ENCODE measurements at places on chromosomes 1 and 21.

- no peak for DNase-seq
Observed at GRCh38 chr21:41316200-41317062, at the start of gene FAM3B. Gene FAM3B (plus strand): TSS chr21:41316801. CDS start chr21:41316880, 79 bp downstream.

DNA sequence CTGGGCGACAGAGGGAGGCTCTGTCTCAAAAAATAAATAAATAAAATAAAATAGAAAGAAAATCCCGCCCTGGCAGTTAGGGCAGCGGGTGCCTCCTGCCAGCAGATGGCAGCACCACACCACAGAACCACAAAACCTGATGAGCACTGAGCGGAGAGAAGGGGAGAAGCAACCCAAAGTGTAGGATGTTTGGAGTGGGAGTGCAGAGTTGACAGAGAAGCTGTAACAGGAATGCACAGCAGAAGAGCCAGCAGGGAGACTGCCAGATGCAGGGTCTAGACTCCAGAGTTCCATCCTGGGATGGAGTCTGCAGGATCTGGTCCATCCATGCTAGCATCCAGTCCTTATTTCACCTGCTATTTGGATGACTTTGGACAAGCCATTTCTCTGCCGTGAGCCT, 29.7 kb upstream of the KIRREL1 start:
- DNase-seq = peak; percentile 4

DNA sequence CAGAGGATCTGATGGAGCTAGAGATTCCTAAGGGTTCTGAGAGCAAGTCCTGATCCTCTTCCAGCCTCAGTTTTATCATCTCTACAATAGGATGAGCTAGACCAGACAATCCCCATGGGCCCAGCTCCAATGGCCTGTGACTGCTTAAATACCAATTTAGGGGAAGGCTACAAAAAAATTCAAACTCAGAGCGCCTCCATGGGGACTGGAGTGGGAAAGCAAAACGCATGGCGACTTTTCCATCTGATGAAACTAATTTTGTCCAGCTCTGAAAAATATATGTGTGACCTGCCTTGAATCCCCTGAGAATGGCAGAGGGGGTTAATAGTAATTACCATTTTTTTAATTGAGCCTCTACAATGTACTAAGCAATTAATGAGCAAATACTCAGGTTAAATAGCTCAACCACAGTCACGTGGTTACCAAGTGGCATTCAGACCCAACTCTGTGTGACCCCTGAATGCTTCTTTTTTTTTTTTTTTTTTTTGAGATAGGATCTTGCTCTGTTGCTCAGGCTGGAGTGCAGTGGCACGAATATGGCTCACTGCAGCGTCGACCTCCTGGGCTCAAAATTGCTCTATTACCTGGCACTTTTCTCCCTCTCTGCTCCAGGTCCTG, 8.4 kb downstream of the EXTL1 start:
- DNase-seq = no peak

- no peak for DNase-seq
Observed at GRCh38 chr1:116569776-116570357, 959 bp downstream of the CD58 start.

DNA sequence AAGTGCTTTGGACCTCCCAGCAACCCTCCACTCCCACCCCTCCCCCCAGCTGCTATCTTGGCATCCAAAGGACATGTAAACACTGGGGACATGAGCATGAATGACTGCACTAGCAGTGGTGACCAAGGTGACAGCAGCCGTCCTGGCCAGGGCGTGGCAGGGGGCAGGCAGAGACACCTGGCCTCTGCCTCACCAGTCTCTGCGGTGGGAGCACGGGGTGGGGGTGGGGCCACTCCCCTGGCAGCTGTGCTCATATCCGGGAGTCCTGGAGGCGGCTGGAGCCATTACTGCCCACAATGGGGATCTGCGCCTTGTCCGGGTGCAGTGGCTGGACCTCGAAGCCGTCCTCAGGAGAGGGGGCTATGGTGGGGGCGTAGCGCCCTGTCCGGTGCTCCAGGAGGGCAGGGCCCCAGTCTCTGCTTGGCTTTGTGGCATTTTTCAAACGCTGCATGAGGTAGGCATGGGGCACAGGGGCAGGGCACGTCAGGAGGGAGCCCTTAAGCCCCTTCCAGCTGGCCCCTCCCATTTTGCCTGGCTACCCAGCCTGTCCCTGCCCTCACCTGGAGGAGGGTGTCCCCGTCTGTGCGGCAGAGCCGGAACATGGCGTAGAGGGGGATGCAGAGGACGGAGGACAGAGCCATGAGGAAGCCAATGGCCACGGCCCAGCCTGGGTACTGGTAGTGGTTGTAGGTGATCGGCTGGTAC, 6.0 kb downstream of the CCDC24 start:
- no peak for DNase-seq

GRCh38 chr1:28803051-28803450, 8.9 kb upstream of the OPRD1 start:
- no peak for DNase-seq

DNA sequence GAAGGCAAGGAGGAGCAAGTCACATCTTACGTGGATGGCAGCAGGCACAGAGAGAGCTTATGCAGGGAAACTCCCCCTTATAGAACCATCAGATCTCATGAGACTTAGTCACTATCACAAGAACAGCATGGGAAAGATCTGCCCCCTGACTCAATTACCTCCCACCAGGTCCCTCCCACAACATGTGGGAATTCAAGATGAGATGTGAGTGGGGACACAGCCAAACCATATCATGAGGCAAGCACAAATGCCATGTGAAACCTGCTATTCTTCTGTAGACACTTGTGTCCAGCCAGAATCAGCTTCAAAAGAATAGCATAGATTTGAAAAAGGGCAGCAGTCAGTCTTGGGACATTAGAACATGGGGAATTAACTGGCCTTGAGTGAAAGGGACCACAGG, 32.2 kb upstream of the UBE2U start:
- DNase-seq = no peak

DNA sequence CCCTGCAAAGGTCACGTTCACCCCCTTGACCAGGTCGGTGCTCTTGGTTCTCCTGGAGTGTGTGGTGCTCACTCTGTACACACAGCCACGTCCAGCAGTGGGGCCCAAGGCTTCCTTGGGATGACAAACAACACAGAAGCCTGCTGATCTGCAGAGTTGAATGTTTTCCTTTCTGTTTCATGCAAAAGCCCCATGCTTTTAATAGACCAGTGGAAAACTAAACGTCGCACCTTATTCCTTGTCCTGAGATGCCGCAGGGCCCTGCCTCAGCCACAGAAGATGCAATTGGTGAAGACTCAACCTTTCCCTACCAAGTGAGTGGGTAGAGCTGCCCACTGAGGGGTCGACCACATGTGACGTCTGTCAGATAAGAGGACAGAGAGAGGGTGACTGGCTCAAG, 5.8 kb upstream of the PDPN start:
- DNase-seq = no peak

- DNase-seq = no peak
Observed at GRCh38 chr1:113812661-113813135, 422 bp upstream of the RSBN1 start.

DNA sequence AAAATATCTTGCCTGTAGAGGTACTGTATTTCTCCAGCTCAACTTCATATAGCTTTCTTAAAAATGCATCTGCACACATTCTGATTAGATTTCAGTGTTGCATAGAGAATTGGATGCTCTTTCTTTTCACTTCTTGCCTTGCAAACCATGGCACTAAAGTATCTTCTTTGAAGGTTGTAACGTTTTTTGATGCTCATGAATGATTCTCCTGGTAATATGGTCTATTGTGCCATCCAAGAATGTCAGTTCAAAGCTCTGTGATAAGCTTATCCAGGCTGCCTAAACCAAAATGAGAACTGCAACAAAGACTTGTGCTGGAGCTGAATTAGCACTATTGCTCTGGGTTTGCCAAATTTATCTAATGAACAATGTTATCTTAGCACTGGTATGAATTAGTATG, 1.9 kb downstream of the SGIP1 start:
- DNase-seq = no peak

- DNase-seq = no peak
Observed at GRCh38 chr1:236734141-236734765, 48.0 kb downstream of the ACTN2 start.

- DNase-seq = no peak
Observed at GRCh38 chr1:205410581-205411298, 11.1 kb downstream of the LEMD1 start.

GRCh38 chr1:160550572-160551034, 27.5 kb upstream of the SLAMF6 start:
- peak; percentile 39 for DNase-seq

DNA sequence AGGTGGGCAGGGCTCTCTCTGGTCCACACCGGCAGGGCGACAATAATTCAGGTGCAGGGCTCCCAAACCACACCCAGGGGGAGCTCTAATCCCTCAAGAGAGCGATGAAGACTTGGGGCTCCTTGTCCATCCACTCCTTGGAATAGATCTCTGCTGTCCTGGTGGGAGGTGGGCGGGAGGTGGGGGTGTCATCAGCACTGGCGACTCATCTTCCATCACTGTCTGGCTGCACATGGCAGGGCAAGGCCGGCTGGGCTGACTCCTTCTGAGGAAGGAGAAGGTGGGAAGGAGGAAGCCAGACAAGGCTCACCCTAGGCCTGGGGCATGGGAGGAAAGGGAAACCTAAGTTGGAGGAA, 29.3 kb downstream of the TNNT2 start:
- no peak for DNase-seq

- DNase-seq = no peak
Observed at GRCh38 chr1:26986658-26987057, 6.8 kb upstream of the TRNP1 start.

- DNase-seq = no peak
Observed at GRCh38 chr21:28455253-28455600, 537.5 kb downstream of the LTN1 start.

GRCh38 chr1:7954683-7955082, 6.8 kb upstream of the PARK7 start:
- DNase-seq = no peak

GRCh38 chr21:27423038-27423437, 456.1 kb upstream of the ADAMTS5 start:
- no peak for DNase-seq

DNA sequence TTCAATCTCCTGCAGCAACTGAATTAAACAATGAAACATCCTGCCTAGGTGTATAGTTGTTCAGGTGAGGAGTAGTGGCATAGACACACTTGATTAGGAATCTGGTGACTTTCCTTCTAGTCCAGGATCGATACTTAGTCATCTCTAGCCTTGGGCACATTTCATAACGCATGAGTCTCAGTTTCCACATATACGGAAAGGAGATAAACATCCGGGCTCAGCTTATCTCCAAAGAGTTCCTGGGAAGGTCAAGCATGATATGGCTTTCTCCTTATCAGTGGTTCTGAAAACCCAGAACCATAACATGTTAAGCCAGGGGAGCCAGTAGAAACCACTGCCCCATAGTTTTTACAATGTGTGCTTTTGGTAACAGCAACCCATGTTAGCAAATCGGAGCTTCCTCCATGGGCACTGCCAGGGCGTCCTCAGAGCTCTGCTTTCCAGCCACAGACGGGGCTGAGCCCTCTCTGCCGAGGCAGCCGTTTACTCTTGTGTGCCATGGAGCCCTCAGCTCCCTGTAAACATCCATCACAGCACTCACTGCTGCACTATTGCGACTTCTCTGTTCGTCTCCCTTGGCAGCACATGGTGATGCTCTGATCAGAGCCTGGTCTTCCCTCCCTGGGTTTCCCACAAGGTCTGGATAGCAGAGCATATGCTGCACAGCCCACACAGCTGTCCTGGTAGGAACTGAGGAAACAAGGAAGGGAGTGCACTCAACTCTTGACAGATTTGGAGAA, 34.6 kb downstream of the RUNX1 start:
- no peak for DNase-seq

- no peak for DNase-seq
Observed at GRCh38 chr1:152623203-152623844, 421 bp upstream of the LCE3A start.

GRCh38 chr1:10704368-10704882, 92.0 kb downstream of the CASZ1 start:
- no peak for DNase-seq

DNA sequence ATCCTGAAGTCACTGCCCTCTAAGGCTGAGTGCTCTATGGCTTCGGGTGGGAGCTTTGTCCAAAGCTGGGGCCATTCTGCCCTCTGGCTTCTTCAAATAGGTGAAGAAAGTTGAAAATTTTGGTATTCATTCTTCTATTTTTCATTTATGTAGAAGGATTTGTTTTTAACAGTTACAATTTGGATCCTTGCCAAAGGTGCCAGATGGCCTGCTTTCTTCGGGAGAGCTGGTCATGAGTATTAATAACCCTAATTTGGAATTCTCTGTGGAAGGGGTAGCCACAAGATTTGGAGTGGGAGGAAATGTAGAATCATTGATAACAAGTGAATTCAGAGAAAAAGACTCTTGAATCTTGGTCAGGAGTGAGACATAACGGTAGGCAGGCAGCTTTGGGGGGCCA, 370.4 kb upstream of the ST6GALNAC5 start:
- no peak for DNase-seq

DNA sequence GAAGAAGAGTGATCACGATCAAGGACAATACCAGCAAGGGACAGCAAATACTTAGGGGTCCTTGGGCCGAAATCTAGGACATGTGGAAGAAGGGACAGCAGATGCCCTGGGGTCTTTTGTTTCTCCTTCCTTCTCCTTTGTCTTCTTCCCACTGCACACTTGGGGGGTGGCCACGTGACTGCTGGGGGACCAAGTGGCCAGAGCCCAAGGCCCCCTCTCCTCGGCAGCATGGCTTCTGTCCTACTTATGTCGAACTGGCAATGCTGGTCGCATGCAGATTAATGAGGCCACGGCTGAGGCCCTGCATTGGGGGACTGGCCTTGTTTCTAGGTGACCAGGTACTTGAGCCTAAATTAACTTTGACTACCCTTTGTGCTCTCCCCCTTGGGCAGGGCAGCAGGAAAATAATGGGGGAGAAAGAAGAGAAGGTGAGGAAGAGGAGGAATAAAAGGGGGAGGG, 83.0 kb downstream of the GRIK3 start:
- no peak for DNase-seq

DNA sequence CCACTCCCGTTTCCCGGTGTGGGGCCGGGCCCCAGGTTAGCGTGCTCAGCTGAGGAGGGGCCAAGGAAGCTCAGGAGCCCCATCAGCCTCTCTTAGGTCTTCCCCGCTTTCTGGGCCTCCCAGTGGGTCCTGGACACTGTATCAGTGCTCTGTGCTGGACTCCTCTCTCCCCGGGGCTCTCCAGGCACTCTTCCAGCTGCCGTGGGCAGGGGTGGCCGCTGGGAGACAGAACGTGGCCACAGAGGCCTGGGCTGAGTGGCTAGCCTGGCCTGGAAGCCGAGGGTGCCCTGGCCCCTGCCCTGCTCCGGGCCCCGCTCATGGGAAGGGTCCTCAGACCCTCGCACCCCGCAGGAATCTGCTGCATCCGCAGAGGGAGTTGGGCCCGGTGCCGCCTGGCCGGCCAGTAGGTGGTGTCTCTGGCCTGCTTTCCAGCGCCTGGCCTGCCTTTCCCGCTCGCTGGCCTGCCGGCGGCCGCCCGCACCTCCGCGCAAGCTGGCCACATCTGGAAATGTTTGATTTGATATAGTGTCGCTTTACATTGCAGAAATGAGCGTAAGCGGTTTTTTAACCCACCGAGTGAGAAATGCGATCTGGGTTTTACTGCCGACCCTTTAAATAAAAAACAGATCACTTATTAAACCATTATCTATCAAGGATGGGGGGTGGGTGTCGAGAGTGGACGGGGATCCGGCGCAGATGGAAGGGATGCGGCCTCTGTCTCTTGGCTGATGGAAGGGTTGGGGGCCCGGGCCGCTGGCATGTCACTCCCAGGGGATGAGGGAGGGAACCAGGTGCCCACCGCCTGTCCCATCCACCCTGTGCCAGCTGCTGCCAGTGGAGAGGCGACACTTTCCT, 74.4 kb upstream of the TTC34 start:
- DNase-seq = no peak

All from activated CD8-positive, alpha-beta memory T cell treated with anti-CD3 and anti-CD28 coated beads for 4 hours (primary cell).